ENCODE measurements at places on chromosomes 11 and 22. TPM values are rescaled to one million over a fixed set of nuclear protein-coding genes. Genes with fewer than 3 reads are reported as not detected.

The TBX1 gene
- 13.0 TPM for total RNA-seq

The TRIM49 gene
- total RNA-seq, result not detected

The TEAD1 gene
- 105 TPM for total RNA-seq

The MUC5AC gene
- not detected for total RNA-seq

The PLAAT4 gene
- 3.5 TPM for total RNA-seq

The OTOG gene
- not detected for total RNA-seq

The ST14 gene
- 0.06 TPM for total RNA-seq

The MYEOV gene
- total RNA-seq, result 11.8 TPM

The PDGFB gene
- 1.2 TPM for total RNA-seq

The RAG2 gene
- total RNA-seq, result not detected

The LGR4 gene
- 3.9 TPM for total RNA-seq

The SAA1 gene
- 1.7 TPM for total RNA-seq

The NLRP10 gene
- 2.7 TPM for total RNA-seq

DNA sequence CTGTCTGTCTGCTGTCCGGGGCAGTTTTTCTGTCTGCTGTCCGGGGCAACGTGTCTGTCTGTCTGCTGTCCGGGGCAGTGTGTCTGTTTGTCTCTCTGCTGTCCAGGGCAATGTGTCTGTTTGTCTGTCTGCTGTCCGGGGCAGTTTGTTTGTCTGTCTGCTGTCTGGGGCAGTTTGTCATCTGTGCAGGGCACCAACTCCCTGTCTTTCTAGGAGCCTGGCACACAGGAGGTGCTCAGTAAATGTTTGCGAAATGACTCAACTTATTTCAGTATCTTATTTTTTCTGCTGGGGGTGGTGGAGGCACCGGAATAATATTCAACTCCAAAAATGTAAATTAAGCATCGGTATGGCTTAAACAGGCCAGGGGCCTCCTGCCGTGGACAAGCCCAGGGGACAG is 12.0 kb upstream of the TTLL12 start:
- no peak for DNase-seq

- no peak for DNase-seq
Observed at GRCh38 chr11:115981104-115981481, 476.9 kb upstream of the CADM1 start.

DNA sequence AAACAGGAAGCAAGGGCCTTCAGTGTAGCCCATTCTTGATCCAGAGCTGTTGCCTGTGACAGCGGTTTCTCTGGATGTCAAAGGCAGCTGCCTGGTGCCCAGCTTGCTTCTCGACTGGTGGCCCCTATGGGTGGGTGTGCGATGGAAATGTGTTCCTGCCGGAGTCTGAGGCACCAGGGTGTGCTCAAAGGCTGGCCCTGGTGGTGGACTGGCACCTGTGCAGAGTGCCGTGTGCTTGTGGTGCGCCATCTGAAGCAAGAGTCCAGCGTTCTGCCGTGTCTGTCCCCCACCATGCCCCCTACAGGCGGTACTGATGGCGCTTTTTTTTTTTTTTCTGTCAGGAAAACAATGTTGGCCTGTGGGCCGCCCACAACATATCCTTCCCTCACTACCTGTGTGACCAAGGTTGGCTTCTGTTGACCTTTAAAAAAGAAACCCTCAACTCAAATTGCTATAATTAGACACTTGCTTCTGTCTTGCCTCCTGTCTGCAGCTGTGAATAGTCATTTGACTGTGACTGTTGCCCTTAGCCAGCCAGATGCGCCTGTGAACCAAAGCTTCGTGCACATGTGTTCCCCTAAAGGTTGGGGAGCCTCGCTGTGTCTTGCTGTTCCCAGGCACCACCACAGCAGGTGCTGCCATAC is 4.7 kb upstream of the RANBP1 start:
- peak; percentile 60 for DNase-seq

DNA sequence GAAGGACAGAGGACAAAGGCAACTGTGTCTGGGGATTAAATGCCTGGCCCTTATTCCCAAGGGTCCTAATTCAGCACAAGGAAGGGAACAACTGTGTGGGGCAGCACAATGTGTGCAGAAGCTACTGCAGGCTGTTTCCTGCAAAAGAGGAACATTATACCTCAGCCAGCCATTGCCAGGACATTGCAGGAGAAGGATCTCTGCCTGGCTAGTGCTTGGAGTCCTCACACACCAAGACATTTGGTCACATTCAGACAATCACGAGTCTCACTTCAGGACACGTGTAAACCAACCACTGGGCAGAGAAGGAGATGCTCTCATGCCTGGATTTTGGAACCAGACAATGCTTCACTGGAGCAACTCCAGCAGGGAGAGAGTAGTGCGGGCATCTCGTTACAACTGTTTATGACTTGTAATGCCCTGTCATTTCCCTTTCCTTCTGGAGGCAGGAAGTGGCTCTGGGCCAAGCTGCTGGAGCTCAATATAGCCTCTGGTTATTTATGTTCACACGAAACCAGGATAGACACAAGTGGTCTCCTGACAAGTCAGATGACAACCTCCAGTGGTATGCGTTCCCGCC is 23.9 kb upstream of the ZC3H12C start:
- peak; percentile 91 for DNase-seq

GRCh38 chr22:22480940-22481339 is 27.6 kb downstream of the ZNF280B start:
- DNase-seq, result no peak

DNA sequence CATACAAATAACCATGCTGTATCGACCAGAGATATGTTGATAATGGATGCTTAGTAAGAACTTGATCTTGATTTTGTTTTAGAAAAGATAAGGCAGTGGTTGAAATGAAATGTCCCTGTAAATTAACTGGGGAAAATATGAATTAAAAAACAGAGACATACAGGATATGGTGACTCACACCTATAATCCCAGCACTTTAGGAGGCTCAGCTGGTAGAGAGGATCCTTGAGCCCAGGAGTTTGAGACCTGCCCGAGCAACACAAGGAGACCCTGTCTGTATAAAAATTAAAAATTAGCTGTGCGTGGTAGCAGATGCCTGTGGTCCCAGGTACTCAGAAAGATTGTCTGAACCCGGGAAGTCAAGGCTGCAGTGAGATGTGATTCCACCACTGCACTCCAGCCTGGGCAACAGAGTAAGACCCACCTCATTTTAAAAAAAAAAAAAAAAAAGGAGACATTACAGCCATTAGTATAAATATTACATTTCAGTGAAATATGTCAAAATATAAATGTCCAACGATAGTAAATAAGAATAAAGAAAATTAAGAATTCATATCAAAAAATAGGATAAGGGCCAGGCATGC is 4.6 kb downstream of the PICALM start:
- DNase-seq, result peak; percentile 58

- DNase-seq, result no peak
Observed at GRCh38 chr11:46499821-46500220, 94.0 kb downstream of the AMBRA1 start.

GRCh38 chr11:128630367-128631230 is 43.2 kb upstream of the ETS1 start:
- peak; percentile 77 for DNase-seq

- DNase-seq, result no peak
Observed at GRCh38 chr11:123822032-123822431, 15.9 kb upstream of the OR6M1 start.

- peak; percentile 42 for DNase-seq
Observed at GRCh38 chr11:28245131-28245530, 136.9 kb downstream of the METTL15 start.

GRCh38 chr22:41834005-41834944 is 1.4 kb downstream of the SREBF2 start:
- DNase-seq, result no peak

GRCh38 chr11:117697319-117697718 is 99.7 kb downstream of the DSCAML1 start:
- no peak for DNase-seq

- DNase-seq, result peak; percentile 38
Observed at GRCh38 chr22:19984201-19984753, 32.3 kb downstream of the ARVCF start.

DNA sequence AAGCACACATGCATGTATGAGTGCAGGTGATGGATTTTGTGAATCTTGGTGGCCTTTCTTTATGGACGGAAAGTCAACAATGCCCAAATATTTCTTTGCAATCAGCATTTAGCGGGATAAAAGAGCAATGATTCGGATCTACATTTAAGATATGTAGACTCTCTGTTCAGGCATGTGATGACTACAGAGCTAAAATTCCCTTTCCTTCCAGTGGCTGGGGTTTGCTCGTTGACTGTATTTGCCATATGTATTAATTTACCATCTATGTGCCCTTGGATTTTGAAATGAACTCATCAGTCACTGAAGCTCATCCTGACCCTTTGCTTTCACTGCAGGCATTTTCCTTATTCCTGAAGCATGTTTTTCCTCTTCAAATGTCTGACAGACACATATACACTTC is 13.6 kb downstream of the BLID start:
- DNase-seq, result no peak

GRCh38 chr22:42596863-42597530 is 17.7 kb downstream of the POLDIP3 start:
- DNase-seq, result no peak

DNA sequence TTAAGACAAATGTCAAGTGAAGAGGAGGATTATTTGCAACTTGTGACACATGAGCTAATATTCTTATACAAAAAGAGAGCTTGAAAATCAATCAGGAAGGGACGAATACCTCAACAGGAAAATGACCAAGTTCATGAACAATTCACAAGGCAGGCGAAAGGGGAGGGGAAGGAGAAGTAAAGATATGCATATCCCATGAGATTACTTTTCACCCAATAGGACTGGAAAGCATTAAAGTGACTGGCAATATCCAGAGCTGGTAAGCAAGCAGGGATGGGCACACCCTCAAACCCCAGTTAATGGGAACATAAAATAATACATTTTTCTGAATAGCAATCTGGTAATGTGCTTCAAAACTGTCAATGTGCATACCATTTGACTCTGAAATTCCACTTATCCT is 129.5 kb downstream of the SLC1A2 start:
- DNase-seq, result peak; percentile 74

DNA sequence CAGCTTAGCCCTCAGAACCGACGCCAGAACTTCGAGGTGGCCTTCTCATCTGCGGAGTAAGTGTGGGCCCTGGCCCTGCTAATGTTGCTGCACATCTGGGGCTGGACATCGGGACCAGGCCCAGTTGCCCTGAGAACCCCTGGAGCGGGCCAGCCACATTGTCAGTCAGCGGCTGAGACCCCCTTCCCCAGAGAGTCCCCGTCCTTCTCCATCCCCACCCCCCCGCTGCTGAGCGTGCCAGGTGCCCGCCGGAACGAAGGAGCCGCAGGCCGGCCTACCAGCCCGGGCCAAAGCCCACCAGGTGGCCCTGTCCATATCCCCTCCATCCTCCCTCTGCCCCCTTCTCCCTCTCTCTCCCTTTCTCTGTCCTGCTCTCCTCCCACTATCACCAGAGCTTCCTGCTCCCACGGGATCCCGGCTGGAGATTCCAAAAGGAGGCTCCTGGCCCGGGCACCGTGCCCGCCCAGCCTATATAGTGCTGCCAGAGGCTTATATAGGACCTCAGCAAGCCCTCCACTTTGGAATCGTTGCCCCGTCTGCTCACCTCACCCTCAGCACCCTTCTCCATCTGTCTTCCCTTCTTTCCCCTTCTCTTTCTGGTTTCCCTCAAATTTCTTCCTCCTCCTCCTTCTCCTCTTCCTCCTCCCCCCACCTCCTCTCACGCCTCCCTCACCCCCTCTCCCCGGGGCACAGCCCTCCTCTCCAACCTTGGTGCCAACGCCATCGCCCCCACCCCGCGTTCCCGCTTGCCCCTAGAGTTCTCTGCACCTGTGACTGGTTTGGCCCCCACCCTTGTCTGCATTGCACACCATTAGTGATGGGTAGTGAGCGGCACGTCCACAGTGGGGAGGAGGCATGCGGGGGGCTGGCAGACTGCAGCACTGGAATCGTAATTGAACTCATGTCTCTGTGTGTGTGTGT is 7.3 kb downstream of the SELENOM start:
- no peak for DNase-seq

DNA sequence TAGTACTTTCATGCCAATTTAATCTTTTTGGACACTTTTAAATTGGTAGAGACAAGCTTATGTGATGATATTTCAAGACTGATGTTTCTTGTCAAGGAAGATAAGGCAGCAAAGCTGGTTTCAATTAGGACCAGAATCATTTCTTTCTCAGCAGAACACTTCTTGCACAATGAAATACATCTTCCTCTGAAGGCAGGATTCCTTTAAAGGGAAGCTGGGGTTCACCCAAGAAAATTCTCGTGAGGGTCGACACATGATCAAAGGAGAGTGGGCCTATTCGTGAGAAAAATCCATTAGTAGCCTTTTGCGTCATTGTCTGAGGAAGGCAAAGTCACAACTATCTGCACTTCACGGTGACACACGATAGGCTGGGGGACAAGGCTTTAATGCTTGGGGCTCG is 17.6 kb downstream of the TTC12 start:
- no peak for DNase-seq

GRCh38 chr22:27474711-27475547 is 326.6 kb downstream of the MN1 start:
- DNase-seq, result peak; percentile 85

All from LHCN-M2 (cell line).